Stimulated activated CD4-positive, alpha-beta T cell treated with anti-CD3 and anti-CD28 coated beads, Interleukin-1b, Interleukin-23, amount 100 ng/mL, for 1 hour (primary cell): ENCODE measurements at places on chromosomes 12 and 14.

DNA sequence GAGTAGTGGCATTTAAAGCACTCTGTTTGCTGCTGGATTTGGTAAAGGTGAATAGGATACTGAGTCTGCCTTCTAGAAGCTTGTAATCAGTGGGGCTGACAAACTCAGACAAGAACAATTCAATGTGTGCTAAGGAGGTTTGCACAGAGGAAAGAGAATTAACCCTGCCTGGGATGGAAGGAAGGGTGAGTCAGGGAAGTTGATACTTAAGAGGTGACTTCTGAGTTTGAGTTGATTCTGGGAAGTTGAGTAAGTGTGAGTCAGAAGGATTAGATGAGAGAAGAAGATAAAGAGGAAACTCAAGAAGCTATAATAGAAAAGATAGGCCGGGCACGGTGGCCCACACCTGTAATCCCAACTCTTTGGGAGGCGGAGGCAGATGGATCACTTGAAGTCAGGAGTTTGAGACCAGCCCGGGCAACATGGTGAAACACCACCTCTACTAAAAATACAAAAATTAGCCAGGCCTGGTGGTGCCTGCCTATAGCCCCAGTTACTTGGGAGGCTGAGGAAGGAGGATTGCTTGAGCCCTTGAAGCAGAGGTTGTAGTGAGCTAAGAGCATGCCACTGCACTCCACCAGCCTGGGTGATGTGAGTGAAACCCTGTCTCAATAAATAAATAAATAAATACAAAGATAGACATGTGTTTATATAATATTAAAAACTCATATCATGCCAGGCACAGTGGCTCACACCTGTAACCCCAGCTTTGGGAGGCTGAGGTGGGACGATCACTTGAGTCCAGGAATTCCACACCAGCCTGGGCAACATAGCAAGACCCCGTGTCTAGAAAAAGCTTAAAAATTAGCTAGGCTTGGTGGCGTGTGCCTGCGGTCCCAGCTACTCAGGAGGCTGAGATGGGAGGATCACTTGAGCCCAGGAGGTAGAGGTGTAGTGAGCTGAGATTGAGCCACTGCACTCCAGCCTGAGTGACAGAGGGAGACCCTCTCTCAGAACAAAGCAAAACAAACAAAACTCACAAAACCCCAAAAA, 126.8 kb upstream of the CPM start:
- no peak for DNase-seq

- no peak for DNase-seq
Observed at GRCh38 chr14:68243450-68244010, 424.0 kb downstream of the RAD51B start.

GRCh38 chr12:52541709-52542108, 11.2 kb downstream of the KRT71 start:
- no peak for DNase-seq

DNA sequence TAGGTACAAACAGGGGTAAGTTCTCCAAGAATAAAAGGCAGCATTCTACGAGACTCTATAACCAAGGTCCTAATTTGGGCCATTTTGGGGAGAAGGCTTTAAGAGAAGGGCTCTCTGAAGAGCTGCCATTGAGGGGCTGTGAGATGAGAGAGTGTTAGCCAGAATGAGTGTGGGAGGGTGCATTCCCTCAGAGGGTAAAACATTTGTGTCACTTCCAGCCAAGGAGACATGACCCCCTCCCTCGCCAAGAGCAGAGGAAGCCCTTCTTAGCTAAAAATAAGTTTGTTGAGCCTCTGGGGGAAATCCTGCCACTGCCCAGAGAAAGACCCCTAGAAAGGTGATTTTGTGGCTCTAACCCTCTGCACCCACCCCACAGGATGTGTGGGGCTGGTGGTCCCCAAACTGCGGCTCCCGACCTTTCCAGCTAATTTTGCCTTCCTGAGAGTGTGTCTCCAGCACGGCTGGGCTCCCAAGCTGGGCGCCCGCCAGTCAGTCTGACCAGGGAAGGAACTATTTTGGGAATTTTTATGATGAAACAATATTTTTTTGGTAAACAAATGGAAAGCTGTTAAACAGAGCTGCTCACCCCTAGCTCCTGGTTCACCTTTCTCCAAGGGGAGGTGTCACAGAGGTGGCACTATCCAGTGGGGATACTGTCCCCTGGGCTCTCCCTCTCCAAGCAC, 65.9 kb upstream of the JDP2 start:
- no peak for DNase-seq

GRCh38 chr12:41418586-41418985, 230.5 kb downstream of the PDZRN4 start:
- DNase-seq, result no peak

- no peak for DNase-seq
Observed at GRCh38 chr12:115478505-115478904, 794.5 kb upstream of the TBX3 start.

- DNase-seq, result no peak
Observed at GRCh38 chr14:21711360-21711961, 37.8 kb upstream of the OR4E1 start.

- no peak for DNase-seq
Observed at GRCh38 chr12:93170928-93171327, 206.8 kb upstream of the NUDT4 start.

- no peak for DNase-seq
Observed at GRCh38 chr14:61064856-61065255, 83.8 kb downstream of the SLC38A6 start.

DNA sequence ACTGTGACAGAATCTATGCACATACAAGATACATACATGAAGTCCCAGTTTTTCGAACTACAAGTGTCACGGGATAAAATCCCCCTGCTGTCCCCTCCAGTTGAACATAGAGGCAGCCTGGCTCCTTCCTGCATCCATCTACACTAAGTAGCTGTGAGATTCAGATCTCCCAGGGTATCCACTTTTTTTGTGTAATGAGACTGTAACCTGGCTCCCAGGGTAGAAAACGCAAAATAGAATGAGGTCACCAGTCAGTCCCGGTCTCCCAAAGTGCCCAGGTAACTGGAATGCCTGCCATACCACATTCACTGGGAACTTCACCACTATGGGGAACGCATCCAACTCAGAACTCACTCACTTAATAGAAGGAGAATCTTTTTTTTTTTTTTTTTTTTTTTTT, 67.8 kb downstream of the TMCC3 start:
- DNase-seq, result no peak

GRCh38 chr14:93036652-93037345, 78.9 kb downstream of the ITPK1 start:
- DNase-seq, result no peak

GRCh38 chr12:31815096-31815495, 86.3 kb upstream of the AMN1 start:
- DNase-seq, result no peak

DNA sequence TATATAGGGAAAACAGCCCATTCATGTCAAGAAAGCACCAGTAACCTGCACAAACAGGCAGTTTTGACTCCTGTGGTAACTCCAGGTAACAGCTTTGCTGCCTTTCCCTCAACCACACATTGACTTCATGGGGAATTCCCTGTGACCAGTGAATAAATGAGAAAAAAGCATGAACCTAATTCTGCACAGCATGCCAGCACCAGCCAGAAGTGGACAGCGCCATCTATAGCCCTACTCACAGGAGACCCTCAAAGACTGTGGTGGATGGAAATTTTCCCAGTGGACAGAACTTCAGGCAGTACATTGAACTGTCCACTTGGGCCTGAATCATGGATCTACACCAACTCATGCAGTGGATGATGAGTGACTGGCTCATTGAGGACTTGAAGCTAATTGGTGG, 152.1 kb downstream of the SLC8A3 start:
- no peak for DNase-seq

- DNase-seq, result no peak
Observed at GRCh38 chr12:107978641-107979040, 150.4 kb upstream of the WSCD2 start.

- DNase-seq, result no peak
Observed at GRCh38 chr12:107032266-107032665, 45.3 kb upstream of the MTERF2 start.

DNA sequence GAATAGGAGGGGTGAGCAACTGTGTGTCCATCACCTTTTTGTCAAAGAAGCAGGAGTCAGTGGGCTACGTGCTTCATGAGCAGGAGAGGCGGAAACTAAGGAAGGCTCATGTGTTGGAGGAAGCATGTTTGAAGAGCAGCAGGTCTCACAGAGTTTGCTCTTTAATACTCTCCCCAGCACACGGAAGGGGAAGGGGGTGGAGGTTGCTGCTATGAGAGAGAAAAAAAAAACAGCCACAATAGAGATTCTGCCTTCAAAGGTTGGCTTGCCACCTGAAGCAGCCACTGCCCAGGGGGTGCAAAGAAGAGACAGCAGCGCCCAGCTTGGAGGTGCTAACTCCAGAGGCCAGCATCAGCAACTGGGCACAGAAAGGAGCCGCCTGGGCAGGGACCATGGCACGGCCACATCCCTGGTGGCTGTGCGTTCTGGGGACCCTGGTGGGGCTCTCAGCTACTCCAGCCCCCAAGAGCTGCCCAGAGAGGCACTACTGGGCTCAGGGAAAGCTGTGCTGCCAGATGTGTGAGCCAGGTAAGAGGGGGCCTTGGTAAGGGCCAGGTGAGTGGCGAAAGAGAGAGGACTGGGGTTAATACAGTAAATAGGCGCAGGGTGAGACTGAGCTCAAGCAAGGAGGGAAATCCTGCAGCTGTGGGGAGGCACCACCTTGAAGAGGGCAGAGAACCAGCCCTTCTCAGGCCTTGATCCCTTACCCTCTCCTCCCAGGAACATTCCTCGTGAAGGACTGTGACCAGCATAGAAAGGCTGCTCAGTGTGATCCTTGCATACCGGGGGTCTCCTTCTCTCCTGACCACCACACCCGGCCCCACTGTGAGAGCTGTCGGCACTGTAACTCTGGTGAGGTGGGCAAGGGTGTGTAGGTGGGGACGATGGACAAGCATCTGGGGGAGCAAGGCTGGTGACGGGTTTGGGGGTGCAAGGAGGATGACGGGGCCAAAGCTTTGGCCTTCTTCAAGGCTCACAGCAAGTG, at the start of gene CD27:
Gene CD27, plus strand, starts transcription at position 252 of the 985 bp plus-strand sequence. Its CDS starts 141 bp downstream, at position 393.
- no peak for DNase-seq

DNA sequence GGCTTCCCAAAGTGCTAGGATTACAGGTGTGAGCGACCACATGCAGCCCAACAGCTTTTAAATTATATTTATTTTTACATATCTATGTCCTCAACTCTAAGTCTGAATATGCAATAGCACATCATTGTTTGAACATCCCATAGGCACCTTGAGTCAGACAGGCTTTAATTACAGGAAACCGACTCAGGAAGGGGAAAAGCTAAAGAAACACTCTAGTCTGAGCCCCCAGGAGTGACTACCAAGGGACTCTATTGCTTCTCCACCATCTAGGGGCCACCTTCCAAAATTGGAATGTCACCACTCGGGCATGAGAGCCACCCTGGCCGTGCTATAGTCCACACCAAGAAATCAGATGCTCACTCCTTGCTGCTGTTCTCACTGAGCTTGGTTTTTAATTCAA, 14.0 kb upstream of the MFAP5 start:
- DNase-seq, result no peak

GRCh38 chr14:105137481-105138020, 31.0 kb downstream of the JAG2 start:
- no peak for DNase-seq

GRCh38 chr12:100153131-100153530, 10.5 kb upstream of the BLTP3B start:
- no peak for DNase-seq

- DNase-seq, result no peak
Observed at GRCh38 chr14:92310776-92311375, 12.1 kb upstream of the SLC24A4 start.

DNA sequence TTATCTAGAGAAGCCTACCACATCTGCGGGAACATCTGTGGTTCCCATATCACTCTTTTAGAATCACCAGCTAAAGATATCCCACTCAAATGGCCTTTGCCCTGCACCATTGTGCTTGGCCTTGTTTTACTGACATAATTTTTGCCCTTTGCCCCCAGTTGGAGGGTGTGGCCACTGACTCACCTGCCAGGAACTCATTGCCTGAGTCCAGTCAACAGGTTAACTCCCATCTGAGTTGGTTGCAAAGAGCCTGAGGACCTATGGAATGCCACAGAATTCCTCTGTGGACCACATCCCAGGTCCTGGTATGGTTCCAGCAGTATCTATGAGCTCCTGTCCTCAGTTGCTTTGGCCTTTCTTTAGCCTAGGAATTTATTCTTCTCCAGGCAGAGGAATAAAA, 55.7 kb upstream of the PTGR2 start:
- no peak for DNase-seq

DNA sequence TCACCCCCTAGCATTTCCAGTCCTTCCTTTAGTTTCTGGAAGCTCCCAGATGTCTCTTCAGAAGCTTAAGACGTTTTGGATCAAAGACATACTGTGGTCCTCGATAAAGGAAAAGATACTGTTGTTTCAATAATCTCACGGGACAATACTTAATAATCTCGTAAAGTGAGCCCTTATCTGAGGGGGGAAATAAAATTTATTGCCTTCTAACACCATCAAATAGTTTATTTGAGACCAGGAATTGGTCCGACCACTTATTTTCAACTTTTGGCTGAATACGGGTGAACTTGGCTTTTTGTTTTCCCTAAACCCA, 640 bp upstream of the G2E3 start:
- DNase-seq, result no peak

- no peak for DNase-seq
Observed at GRCh38 chr12:2454601-2455177, 340.1 kb upstream of the FKBP4 start.

- no peak for DNase-seq
Observed at GRCh38 chr12:23569356-23569755, 380.1 kb downstream of the SOX5 start.

DNA sequence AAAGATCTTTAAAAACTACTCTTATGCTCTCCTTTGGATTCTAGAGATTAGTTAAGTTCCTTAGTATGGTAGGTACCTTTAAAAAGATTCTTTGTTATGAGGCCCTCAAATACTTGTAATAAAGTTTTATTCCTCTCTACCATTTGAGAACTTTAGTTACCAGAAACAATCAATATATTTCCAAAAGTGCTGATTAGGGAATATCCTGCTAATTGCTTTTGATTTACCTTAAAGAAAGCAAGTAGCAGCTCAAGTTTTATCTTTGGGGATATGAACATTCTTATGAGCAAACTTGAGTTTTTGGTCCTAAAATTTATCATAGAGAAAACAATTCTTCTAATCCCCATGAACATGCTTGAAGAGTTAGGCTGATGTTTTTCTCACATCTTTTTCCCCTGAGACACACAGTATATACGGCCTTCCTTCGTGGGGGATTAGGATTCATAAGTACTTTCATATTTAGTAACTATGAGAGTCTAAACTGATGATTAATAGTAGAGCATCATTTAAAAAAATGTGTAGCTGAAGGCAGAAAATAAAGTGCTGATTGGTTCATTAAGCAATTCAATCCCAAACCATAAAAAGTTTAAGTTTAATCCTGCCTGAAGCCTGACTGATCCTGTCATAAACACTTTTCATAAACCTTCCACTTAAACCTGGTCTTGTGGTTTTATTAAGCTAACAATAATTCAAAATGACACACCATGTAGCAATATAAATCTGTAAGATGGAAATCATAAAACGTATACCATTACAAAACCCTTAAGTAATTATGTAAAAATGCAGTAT, 380.5 kb upstream of the FBXO33 start:
- no peak for DNase-seq
